ENCODE measurements at places on chromosomes 1 and 21.

DNA sequence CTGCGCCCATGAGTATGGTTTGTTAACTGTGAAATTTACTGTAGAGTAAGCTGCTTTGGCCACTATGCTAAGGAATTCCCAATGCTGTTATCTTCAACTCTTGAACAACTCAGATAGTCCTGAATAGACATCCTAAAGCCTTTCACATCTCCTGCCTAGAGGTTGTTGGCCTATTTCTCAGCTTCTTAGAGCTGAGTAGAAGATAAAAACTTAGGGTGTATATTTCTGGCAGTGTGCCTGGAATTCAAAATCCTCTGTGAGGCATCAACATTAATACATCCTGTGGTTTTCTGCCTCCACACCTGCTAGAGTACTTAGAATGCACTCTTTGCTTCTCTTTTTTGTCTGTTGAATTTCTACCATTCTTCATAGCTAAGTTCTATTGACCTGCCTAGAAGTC is 45.8 kb upstream of the RC3H1 start:
- no peak for DNase-seq

- no peak for DNase-seq
These were observed 11.2 kb downstream of the EPHA10 start for GRCh38 chr1:37753473-37754321.

DNA sequence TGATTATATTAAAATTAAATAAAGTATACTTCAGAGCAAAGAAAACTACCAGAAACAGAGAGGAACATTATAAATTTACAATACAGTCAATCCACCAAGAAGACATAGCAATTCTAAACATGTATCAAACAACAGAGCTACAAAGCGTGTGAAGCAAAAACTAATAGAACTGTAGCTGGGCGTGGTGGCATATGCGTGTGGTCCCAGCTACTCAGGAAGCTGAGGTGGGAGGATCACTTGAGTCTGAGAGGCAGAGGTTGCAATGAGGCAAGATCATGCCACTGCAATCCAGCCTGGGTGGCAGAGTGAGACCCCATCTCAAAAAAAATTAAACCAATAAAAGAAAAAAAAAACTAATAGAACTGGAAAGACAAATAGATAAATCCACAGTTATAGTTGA is 12.3 kb downstream of the CCDC185 start:
- DNase-seq = no peak

GRCh38 chr1:156064615-156065014 is 3.7 kb downstream of the RAB25 start:
- no peak for DNase-seq

DNA sequence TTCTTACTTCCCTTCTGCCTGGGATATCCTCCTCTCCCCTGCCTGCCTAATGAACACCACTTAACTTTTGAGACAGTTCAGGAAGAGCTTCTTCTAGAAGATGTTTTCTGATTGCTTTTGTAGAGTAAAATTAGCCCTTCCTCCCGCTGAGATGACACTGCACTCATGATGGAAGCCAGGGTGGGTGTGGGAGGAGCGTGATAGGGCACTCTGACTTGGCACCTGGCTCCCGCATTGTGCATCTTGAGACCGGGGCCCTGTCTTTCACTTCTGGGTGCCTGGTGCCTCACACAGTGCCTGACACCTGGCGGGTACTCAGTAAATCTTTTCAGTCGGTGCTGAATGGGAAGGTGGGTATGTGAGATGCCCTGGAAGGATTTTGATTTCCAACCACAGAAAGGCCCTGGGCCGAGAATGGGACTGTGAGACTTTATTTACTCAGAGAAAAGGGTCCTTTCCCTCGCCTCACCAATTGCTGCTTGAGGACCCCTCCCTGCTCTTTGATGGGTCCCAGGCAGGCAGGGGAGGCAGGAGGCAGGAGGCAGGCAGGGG is 6.8 kb downstream of the THEM5 start:
- DNase-seq = no peak

- no peak for DNase-seq
These were observed 25.4 kb downstream of the INTS7 start for GRCh38 chr1:212010004-212010403.

DNA sequence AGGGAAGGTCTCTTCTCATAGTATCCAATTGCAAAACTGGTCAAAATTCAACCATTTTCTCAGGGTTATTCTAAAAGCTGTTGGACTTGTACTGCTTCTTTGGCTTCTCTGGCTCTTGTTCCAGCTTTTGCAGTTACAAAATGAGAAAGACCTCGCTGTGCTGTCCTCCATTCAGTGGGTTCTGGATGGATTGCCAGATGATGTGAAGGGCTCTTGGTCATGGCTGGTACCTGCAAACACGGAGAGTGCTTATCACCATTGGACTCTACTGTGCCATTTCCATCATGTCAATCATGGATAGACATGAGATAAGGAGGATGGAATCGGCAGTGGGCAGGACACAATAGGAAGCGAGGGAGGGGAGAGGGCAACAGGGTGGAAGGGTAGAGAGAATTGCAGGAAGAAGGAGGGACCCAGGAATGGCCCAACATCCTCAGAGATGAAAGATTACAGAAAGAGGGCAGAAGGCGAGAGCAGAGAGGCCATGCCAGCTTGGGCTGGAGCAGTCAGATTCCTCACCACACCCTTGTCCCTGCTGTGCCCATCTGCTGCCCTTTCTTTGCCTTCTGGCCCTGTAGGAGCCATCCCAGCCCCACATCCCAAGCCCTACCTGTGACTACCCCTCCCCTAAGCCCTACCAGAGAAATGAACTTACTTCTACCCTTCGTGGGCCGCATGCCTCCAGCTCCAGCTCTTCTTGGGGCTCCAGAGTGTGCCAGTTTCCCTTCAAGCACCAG is 70.3 kb downstream of the HIVEP3 start:
- no peak for DNase-seq

DNA sequence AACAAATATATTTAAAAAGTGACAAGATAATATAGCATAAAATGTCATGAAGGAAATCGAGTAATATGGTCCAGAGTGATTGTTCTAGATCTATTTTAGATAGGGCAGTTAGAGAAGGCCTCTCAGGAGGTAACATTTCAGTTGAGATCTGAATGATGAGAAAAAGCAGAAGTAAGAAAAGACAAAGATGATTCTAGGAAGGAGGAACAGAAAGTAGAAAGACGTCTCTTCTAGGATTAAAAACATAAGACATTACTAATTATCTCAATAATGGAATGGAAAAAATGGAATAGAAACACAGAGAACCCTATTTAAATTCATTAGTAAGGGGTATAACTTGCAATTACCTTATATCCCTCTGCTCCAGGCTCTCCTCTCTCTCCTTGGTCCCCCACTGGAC is 130.0 kb upstream of the ZNHIT6 start:
- no peak for DNase-seq

DNA sequence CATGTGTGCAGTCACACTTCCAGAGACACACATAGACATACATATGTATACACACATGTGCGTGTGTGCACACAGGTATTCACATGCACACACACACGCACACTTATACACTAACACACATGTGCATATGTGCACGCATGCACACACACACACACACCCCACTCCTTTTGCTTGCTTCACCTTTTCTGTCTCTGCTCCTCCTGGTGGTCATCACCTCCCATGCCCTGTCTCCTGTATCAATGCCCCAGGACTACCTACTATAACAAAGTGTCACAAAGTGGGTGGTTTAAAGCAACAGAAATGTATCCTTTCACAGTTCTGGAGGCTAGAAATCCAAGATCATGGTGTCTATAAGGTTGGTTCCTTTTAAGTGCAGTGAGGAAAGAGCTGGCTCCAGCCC is 27.4 kb downstream of the ETS2 start:
- DNase-seq = no peak

Data from stimulated activated CD8-positive, alpha-beta memory T cell treated with anti-CD3 and anti-CD28 coated beads, Interleukin-7, amount 100 ng/mL, for 1 hour (primary cell).